Posterior cingulate gyrus (tissue), 11 donors: ENCODE measurements at places on chromosomes 3 and 15.

GRCh38 chr3:45659661-45660566 lies 29.3 kb upstream of the SACM1L start:
- peak; percentile 77 for DNase-seq

- no peak for DNase-seq
Measured at GRCh38 chr15:37054336-37054735, 46.0 kb downstream of the MEIS2 start.

GRCh38 chr15:67853454-67853853 lies 13.6 kb upstream of the RNU6-1 start:
- no peak for DNase-seq

DNA sequence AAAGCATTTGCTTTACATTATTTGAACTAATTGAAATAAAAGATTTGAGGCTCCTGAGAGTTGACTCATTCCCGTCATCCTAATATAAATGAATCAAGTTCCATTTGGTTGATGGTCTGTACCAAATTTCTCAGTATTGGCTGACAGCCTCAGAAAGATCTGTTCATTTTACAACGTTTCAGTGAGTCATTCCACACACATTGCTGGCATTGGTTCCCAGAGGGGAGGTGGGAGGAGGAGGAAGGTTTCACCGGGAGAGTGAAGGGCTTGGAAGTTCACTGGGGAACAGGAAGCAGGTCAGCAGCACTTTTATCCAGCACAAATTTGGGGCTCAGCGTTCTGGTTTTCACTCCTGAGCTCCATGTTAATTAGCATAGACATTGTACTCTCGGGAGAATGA lies 176.7 kb upstream of the CADPS start:
- no peak for DNase-seq

DNA sequence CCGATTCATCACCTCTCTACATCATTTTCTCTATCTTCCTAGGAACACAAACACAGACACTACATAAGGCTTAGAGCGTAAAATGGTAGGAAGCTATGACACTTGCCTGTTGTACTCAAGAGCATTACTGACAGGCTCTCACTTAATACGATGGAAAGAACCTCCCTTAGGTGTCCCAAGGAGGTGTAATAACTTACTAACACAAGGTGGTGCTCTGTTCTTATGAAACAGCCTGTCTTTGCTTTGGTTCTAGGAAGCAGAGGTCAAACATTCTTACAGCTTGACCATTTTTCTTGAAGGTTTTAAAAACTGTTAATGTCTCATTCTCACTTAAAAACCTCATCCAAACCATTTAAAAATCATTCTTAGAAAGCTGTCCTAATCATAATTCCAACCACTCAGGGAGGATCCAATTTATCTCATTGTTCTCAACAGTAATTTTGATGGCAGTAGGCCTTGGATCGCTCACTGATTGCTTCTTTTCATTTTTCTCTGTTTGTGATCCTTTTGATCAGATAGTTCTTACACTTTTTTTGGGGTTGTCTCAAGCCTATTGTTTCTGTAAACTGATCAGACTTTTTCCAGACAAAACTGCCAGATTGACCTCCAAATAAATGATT lies 317.8 kb upstream of the AGTR1 start:
- no peak for DNase-seq

DNA sequence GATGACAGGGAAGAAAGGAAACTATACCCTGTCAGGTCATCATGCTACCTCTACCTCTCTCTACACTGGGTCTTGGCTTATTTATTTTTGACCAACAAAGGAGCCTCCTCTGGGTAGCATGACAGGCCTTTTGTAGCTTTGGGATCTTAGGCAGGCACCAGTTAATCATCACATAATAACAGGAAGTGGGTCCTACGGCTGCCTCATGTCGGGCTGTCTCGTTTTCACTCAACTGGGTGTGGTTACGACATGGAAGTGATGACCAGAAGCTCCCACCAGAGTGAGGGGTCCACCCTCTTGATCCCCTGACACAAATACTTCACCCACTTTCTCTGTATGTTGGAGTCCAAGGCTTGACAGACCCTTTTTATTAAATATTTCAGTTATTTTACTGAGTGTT lies 105.3 kb downstream of the CD47 start:
- no peak for DNase-seq

DNA sequence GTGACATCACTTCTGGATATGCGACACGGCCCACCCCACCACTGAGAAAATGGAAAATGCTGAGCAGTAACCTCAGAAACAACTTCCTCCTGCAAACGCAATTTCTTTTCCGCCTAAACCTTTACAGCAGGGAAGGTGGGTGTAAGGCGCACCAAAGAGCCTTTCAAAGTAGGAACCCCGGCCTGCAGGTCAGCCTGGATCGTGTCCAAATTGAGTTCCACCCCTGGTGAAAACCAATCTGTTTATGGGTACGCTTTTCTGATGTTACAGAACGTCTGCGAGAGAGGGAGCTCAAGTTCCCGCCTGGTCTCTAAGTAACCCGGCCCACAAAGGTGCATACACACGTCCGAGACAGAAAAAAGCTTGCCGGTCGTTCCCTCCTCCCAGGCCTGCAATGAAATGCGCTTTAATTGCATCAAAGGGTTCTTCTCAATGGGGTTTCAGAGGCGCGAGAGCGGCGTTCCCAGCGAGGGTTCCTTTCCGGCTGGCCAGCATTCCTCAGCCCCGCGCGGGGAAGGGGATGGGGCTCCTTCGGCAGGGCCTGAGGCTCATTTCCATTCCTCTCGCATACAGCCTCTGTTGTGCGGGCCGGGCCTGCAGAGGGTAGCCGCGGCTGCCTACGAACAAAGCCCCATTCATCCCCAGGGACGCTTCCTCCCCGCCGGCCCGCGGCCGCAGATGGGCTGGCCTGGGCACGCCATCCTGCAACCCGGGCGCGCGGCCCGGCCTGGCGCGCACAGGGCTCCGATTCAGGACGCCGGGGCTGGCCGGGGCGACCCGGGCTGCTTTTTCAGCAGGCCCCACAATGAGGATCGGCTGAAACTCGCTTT lies 138.1 kb downstream of the TMCO5A start:
- peak; percentile 84 for DNase-seq

DNA sequence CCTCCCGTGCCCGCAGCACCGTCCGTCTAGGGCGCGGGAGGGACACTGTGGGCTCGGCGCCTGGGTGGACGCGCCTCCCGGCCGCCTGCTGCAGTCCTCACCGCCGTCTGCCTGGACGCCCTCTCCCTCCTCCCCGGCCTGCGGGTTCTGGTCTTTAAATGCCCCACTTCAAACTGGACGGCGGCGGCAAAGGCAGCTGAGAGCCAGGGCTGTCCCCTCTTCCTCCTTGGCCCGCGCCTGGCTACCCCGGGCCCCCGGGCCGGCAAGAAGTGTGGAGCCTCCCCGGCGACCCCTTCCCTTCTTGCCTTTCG lies 426 bp downstream of the CBLB start:
- DNase-seq = peak; percentile 35

GRCh38 chr3:172153335-172153861 lies 114.0 kb downstream of the FNDC3B start:
- peak; percentile 55 for DNase-seq
